ENCODE measurements at places on chromosomes 11 and 22. TPM values are rescaled to one million over a fixed set of nuclear protein-coding genes. Genes with fewer than 3 reads are reported as not detected.
A peak's percentile ranks its signal among the peaks of the same experiment; 100 is the strongest.

Gene MRTFA
- 74.3 TPM for total RNA-seq

Gene OR2AT4
- not detected for total RNA-seq

GRCh38 chr11:93123351-93123898 lies 74.4 kb downstream of the SLC36A4 start:
- DNase-seq, result peak; percentile 36

Gene HORMAD2
- not detected for total RNA-seq

DNA sequence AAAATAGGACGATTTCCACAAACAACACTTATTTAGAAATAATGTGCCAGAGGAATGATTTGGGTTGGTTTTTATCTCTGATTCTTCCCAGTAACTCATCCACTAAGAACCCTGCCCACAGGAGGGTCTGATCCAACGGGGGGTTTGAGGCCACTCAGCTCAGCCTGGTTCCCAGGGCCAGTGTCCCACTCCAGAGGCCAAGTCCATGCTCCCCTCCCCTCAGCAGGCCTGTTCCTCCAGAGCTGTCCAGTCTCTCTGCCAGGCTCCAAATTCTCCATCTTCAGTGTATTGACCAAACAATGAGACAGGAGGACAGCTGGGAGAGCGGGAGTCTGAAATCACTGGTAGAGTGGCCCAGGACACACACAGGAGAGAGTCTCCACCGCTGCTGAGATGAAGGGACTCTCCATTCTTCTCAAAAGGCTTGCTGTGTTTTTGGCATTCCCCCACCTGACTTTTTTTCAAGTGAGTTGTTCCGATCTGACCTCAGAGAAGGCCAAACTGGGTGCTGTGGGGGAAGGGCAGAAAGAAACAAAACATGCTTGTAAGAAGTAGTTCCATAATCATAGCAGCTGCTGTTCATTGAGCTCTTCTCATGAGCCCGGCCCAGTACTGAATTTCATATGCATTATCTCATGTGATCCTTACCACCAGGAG lies 17.6 kb upstream of the SCN2B start:
- no peak for DNase-seq

Gene SEC14L2
- 19.5 TPM for total RNA-seq

Gene P2RY2
- total RNA-seq, result 0.12 TPM

- no peak for DNase-seq
Observed at GRCh38 chr22:31124290-31124689, 1.5 kb downstream of the INPP5J start.

- no peak for DNase-seq
Observed at GRCh38 chr11:120925944-120926343, 98.0 kb upstream of the TBCEL start.

DNA sequence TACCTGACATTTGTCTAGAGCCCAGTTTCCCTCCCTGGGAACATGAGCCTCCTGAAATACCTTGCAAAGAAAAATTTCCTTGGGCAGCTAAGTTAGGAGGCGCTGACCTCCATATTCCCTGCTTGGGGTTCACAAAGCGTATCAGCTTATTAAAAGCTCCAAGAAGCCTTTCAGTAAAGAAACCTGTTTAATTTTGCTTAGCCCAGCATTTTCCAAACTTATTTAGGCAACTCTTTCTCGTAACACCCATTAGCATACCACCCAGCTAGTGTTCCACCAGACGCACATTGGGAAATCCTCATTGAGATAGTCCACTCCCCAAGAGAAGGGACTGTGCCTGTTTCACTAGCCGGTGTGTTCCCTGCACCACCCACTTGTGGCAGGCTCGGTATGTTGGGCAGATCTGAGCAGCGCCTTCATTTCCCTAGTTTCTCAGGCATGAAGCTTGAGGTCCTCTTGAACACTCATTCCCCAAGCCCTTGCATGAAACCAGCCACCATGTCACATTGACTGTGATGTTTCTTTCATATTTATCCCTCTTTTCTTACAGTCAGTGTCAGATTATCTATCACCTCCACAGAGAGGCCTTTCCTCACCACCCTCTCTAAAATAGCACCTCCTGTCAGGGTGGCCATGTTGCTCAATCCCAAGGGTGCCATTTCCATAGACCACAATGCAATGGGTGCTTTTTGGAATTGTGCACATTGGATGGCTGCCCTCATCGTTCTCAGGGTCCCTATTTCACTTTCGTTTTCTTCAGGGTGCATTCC lies 12.5 kb upstream of the ELF5 start:
- no peak for DNase-seq

GRCh38 chr11:114084414-114084813 lies 24.9 kb downstream of the ZBTB16 start:
- no peak for DNase-seq

- DNase-seq, result no peak
Observed at GRCh38 chr11:67050139-67050538, 6.5 kb upstream of the RHOD start.

GRCh38 chr11:11467312-11467711 lies 114.3 kb upstream of the CSNK2A3 start:
- no peak for DNase-seq

- DNase-seq, result no peak
Observed at GRCh38 chr11:134069426-134070341, 812 bp downstream of the JAM3 start.
